ENCODE measurements at places on chromosomes 4 and X.

- no peak for DNase-seq
Measured at GRCh38 chrX:107272431-107272921, 66.1 kb downstream of the DNAAF6 start.

DNA sequence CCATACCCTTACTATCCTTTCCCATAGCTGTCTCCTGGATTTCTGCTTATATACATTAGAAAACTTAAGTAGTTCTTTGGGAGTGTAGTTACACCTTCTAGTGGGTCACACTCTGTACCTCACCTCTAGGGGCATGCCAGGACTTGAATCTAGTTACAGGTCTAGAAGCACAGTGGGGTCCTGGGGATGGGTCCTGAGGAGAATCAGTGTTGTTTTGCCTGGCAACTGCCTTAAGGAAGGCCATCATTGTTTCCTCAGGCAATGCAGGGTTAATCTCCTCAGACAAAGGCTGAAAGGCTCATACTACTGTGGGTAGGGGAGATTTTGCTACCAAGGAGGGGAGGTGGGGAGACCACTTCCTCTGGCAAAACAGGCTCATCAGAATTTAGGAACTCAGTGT is 750.3 kb downstream of the FAT4 start:
- no peak for DNase-seq

GRCh38 chr4:75907966-75908365 is 5.7 kb upstream of the PPEF2 start:
- no peak for DNase-seq

- DNase-seq, result no peak
Measured at GRCh38 chr4:95534032-95534431, 14.7 kb downstream of the UNC5C start.

DNA sequence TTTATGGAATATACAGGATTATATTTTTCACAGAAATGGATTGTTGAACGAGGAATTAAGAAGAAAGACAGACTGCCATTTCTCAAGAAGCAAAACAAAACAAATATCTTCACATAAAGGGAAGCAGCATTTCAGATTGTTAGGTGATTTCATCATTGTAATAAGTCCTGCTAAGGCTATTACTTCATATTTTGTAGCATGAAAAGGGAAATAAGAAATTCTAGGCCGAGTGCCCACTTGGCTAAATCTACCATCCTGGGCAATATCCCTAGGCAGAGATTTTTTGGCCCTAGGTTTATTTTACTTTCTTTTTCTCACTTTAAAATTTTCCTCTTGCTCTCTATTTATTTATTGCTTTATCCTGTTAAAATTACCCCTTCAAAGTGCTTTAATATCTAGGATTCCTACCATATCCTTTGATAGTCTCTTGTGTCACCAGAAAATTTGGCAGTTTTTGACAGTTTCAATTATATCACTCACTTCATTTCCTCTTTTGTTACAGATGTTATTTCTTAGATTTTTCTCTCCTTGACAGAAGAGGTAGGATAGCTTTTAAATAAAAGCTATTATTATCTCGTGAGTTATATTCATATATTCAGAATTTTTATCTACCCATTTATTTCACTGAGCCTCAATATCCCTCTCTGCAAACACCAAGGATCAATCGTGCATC is 142.3 kb downstream of the PDGFC start:
- DNase-seq, result no peak

- DNase-seq, result no peak
Measured at GRCh38 chr4:6324999-6325787, 55.5 kb downstream of the WFS1 start.

DNA sequence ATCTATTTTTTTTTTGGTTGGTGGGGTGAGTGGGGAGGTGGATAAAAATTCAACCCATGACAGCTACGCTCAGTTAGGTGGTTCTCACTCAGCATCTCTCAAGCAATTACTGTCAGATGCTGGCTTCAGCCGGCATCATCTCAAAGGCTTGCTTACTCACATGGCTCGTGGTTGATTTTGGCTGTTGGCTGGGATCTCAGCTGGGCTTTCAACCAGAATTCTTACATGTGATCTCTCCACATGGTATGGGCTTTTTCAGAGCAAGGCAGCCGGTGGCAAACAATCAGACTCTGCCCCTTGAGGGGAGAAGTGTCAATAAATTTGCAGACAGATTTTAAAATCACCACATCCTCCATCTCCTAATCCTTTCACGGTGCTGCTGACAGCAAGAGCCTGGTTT is 47.2 kb downstream of the SLC34A2 start:
- DNase-seq, result no peak

GRCh38 chrX:152821145-152821765 is 9.3 kb downstream of the CETN2 start:
- DNase-seq, result no peak

DNA sequence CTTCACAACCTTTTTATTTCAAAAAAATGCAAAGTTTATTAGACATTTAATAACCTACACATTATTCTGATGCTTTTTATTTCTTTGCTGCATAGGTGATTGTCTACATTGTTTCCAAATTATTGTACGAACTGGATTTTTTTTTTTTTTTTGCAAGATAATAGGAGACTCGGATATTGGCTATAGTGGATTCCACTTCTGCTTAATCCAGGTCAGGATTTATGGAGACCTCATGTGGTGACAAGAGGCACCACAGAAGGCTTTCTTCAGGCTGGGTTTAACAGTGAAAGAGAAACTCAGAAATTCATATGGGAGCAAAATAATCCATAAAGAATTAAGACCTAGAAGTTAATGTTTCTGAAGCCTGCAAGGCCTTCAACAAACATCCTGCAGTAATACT is 2.4 kb upstream of the SLIT2 start:
- no peak for DNase-seq

GRCh38 chr4:7756071-7756470 is 183.6 kb downstream of the AFAP1 start:
- DNase-seq, result no peak

DNA sequence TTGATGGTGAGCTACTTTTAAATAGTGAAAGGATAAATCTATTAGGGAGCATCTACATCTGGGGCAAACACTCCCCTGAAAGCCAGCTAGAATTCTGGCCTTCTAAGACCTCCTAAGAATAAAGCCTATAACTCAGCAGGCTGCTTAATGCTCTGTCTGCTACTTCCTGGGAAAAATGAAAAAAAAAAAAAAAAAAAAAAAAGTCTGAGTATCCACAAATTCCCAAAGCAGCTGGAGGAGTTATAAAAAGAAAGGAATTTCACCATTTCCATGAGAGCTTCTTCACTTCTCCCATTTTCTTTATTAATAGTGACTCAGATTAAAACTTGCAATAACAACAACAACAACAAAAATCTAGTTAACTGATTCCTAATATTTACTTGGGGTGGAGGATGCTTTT is 511.2 kb downstream of the INPP4B start:
- DNase-seq, result no peak

GRCh38 chr4:140238351-140239056 is 84.5 kb upstream of the MAML3 start:
- no peak for DNase-seq

DNA sequence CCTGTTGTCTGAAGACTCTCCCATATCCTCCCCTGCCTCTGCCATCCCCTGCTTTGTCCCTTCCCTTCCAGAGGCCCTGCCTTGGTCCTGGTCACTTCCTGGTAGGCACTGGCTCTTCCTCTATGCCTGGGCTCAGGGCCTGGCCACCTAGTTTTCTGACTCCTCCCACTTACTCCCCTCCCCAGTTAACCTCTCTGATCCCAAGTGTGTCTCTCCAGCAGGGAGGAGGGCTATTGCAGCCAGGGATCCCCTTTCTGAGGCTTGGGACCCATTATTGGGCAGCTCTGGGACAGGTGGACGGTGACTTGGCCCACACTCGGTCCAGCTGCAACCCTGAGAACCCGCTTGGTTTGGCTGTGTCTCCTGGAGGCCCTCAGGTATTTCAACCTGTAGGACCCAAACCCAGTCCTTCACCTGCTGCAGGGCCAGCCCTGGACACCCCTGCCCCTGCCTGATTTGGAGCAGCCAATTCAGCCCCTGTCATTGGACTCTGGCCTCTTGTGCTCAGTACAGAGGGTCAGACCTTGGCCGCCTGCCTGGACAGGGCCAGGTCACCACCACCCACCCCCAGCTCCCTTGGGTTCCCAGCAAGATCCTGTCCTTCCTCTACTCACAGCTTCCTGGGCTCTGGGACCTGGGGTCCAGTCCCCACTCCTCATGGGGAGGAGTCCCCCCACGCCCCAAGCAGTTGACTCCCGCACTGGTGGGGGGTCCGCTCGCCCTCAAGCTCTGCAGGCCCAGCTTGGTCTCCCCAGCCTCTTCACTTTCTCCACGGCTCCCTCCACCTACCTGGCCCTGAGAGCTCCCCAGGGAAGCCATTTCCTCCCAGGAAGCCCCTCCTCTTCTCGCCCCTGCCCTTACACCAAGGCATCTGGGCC is 1.1 kb upstream of the SH3BP2 start:
- DNase-seq, result no peak

- no peak for DNase-seq
Measured at GRCh38 chrX:17635231-17635630, 102.1 kb upstream of the SCML1 start.

GRCh38 chr4:139732991-139733570 is 67.5 kb downstream of the MGST2 start:
- no peak for DNase-seq

GRCh38 chr4:23881052-23881501 is 8.8 kb downstream of the PPARGC1A start:
- DNase-seq, result no peak

DNA sequence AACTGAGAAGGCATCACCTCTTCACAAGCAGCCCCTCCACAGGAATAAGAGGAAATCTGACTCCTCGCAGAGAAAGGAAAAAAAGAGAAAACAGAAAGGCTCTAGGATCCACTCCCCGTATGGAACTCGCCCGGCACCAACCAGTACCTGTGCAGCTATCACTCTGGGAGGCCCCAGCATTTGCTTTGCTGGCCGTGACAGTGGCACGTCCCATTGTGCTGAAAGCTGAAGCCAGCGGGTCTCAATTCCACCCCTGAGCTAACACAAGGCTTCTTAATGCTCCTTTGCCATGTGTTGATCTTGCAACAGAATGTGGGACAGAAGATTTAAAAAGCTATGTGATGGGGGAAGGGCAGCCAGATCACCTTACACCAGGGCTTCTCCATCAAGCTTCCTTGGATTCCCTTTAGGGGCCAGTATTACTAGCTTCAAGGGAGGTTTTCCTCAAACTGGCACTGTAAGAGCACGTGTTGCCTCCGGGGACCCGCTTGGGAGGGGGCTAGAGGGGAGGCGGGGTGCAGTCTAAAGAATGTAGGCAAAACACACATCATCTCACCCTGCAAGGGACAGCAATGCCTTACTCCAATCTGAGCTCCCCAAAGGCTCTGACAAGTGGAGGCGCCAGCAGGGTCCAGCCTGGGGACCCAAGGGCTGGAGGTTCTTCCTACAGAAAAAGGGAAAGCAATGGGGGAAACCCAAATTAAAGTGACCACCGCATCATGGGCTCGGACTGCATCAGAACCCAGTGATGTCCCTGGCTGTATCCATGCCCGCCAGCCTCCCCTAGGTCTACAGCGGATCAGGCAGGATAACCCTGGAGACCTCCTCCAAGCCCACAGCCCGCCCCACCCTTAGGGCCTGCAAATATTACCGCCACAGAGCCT is 1.2 kb downstream of the USP46 start:
- DNase-seq, result no peak

DNA sequence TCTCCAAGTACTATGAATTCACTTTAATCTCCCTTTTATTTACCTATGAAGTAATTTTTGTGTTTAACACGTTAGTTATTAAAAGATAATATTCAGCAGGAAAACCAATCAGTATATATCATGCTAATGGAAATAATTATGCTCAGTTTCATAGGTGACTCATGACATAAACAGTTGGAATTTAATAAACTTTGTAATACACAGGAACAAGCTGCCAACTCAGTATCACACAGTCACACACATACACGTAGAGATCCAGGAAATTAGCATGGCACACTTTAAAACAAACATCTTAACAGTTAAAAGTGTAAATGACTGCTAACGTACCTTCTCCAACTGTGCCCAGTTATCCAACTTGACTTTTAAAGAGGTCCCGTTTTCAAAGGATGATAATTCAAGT is 2.3 kb downstream of the SPATA4 start:
- no peak for DNase-seq

- no peak for DNase-seq
Measured at GRCh38 chrX:102765809-102766208, 45.3 kb downstream of the GPRASP3 start.

GRCh38 chrX:8037593-8038348 is 110.6 kb upstream of the PNPLA4 start:
- no peak for DNase-seq

GRCh38 chr4:2159931-2160330 is 82.0 kb downstream of the HAUS3 start:
- DNase-seq, result no peak

GRCh38 chrX:121010218-121010617 is 24.7 kb upstream of the CT47A1 start:
- no peak for DNase-seq

DNA sequence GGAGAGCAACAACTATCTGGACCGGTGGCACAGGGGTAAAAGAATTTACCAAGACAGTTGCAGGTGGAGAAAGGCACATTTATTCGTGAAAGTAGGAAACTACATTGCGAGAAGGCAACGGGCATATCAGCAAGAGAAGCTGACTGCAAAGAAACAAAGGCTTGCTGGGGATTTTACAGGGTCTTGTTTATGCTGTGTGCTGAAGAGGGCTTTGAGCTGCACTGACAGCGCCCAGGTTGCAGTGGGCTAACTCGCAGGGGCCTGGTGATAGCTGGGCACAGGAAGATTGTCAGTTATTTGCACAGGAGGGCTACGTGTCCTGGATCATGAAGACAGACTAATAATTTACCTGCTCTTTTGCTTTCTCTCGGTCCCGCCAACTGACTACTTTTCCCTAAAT is 10.7 kb downstream of the TLR3 start:
- no peak for DNase-seq

- DNase-seq, result no peak
Measured at GRCh38 chrX:42996861-42997260, 218.9 kb upstream of the PPP1R2C start.

- DNase-seq, result no peak
Measured at GRCh38 chrX:56793521-56794320, 64.7 kb downstream of the NBDY start.

- DNase-seq, result no peak
Measured at GRCh38 chr4:52370576-52370975, 288.5 kb downstream of the USP46 start.

- no peak for DNase-seq
Measured at GRCh38 chrX:151153667-151154066, 22.7 kb upstream of the GPR50 start.

DNA sequence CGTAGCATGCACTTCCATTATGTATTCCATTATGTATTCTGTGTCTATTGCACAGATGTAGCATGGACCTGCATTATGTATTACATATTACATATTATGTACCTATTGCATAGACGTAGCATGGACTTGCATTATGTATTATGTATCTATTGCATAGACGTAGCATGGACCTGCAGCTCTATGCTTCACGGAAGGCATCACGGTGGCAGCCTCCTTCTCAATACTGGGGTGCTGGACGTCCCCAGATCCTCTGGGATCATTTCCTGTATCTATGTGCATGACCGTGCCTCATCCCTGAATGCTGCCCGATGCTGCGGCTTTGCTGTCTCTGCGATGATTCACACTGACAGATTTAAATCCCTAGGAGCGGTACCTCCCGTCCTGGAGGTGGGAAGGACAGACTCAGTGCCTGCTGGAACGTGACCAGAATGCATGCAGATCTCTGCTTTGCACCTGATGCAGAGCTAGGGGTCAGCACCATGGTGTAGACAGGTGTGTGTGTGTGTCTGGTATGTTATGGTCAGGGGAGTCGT is 317.5 kb downstream of the DHRSX start:
- DNase-seq, result no peak
